ENCODE measurements at places on chromosomes 6 and 20.

DNA sequence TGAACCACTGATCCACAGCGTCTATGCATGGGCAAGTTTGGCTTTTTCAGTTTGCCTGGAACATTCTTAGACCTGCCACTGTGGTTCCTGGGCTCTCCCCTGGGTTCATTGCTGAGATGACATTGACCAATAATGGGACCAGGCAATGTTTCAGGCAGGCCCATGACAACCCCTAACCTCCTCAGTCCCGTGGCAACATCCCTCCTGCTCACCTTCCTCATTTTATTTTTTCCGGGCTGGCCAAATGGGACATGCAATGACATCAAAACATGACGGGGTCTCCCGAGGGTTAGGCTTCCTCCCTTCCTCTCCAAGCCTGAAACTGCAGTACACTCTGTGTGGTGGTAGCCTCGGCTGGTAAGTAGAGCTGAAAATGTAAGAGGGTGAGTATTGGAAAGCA lies 234.0 kb upstream of the RREB1 start:
- DNase-seq: no peak

- no peak for DNase-seq
Measured at GRCh38 chr6:69408886-69409285, 387.9 kb downstream of the LMBRD1 start.

- no peak for DNase-seq
Measured at GRCh38 chr6:169420912-169421543, 167.4 kb upstream of the THBS2 start.

DNA sequence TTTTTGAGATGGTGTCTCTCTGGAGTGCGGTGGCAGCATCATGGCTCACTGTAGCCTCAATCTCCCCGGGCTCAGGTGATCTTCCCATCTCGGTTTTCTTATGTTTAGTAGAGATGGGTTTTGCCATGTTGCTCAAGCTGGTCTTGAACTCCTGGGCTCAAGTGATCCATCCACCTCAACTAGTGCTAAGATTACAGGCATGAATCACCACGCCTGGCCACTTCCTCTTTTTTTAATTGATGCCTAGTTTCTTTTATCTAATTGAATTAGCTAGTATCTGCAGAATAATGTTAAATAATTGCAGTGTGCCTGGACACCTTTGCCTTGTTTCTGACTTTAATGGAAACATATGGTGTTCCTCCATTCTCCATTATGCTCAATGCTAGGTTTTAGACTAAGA lies 38.4 kb upstream of the SLC22A16 start:
- no peak for DNase-seq

DNA sequence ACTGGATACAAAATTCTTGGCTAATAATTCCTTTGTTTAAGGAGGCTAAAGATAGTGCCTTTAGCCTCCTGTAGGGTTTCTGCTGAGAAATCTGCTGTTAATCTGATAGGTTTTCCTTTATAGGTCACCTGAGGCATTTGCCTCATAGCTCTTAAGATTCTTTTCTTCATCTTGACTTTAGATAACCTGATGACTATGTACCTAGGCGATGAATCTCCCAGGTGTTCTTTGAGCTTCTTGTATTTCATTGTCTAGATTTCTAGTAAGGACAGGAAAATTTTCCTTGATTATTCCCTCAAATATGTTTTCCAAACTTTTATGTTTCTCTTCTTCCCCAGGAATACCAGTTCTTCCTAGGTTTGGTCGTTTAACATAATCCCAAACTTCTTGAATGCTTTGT lies 479.4 kb upstream of the MAN1A1 start:
- DNase-seq: no peak

GRCh38 chr20:32751293-32751692 lies 8.0 kb upstream of the COMMD7 start:
- DNase-seq: no peak
